ENCODE measurements at places on chromosomes 3 and 15.

DNA sequence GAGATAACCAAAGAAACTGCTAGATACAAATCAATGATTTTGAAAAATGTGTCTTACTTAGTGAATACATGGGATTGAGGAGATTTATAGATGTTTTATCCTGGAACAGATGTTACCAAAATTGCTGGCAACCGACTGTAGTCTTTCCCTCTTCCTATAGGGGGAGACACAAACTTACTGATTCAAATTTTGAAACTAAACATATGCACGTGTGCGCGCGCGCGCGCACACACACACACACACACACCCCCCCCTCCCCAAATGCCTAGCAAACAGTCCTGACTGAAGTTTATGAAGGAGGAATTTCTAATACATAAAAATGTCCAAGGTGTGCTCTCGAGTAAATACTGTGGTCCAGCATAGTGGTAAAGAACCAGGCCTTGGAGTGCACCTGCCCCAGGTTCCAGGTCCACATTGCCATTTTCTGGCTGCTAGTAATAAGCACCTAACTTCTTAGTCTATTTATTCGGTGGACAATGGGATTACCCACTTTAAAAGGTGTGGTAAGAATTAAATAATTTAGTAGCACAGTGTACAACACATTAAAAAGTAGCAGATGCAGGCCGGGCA lies 18.5 kb upstream of the C3orf62 start:
- no peak for DNase-seq

GRCh38 chr3:186960347-186960746 lies 30.0 kb downstream of the ST6GAL1 start:
- DNase-seq = no peak

- peak; percentile 28 for DNase-seq
Observed at GRCh38 chr15:69729167-69729748, 276.6 kb downstream of the RPLP1 start.

GRCh38 chr15:94100863-94101262 lies 130.5 kb upstream of the MCTP2 start:
- DNase-seq = no peak

- no peak for DNase-seq
Observed at GRCh38 chr3:82143661-82144412, 382.4 kb upstream of the GBE1 start.

- DNase-seq = no peak
Observed at GRCh38 chr3:2706836-2707210, 403.4 kb downstream of the IL5RA start.

DNA sequence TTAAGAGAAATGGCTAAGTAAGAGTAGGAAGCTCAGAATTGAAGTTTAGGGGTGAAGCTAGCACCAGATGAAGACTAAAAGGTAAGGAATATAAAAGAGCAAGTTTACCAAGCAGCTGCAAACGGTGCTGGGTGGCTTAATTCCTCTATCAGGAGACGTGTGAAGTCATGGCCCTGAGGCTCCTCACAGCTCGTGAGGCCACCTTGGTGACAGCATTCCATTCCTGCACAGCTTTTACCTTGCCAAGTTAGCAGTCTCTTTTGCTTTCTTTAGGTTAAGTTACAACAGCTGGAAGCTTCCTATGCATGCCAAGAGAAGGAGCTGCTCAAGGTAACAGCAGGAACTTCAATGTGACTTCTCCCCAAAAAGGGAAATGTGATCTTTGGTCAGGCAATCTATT lies 6.4 kb downstream of the TMCO5A start:
- DNase-seq = no peak

DNA sequence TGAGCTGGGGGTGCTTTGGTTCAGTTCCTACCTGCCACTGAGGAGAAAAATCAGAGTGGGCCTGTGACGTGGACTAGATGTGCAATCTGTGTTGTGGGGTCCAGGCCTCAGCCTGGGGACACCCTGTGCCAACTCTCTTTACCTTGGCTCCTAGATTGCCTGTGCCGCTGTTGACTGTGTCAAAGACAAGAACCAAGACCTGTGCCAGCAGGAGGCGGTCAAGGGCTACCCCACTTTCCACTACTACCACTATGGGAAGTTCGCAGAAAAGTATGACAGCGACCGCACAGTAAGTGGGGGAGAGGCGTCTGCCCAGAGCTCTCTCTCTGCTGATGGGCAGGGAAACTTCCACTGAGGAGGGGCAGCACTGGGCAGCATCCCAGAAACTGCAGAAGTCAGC lies 40.6 kb upstream of the SEC22A start:
- no peak for DNase-seq

- DNase-seq = no peak
Observed at GRCh38 chr3:57978316-57978715, 29.9 kb upstream of the FLNB start.
